Activated naive CD4-positive, alpha-beta T cell treated with anti-CD3 and anti-CD28 coated beads, Interleukin-2, amount 10 ng/mL, durations not matched to agents 7 days and 5 days (primary cell): ENCODE measurements at places on chromosomes 5 and 9.

DNA sequence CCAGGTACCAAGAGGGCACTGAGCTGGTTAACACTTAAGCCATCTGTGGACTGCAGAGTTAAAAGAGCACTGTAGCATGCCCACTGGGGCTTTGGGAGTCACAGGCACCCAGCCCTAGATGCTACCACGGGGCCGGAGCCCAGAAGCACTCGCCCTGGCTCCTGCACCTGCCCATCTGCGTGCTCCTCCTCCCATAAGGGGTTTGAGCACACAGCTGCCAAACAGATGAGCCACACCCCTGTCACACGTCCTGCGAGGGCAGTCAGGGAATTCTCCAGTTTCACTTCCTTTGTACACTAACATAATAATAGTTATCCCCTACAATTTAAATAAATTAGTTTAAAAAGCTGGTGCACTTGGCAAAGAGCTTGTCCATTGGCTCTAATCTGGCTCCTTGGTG, 4.5 kb upstream of the PCA3 start:
- no peak for DNase-seq

DNA sequence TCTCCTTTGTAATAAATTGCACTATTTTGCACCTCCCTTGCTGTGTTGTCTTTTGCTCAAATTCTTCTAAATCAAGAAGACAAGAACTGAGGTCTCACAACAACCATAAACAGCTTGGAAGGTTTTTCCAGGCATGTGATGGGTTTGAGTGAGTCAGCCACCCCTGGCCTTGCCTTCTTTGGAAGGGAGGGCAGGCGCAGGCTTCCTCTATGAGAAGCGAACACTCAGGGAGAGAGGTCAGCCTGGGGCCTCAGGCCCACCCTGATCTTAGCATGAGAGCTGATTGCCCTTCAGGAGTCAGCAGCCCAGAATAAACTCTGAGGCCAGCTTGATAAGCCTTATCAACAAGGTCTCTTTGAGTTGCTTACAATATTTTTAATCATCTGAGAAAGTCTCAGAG, 31.6 kb downstream of the S1PR3 start:
- DNase-seq = no peak

DNA sequence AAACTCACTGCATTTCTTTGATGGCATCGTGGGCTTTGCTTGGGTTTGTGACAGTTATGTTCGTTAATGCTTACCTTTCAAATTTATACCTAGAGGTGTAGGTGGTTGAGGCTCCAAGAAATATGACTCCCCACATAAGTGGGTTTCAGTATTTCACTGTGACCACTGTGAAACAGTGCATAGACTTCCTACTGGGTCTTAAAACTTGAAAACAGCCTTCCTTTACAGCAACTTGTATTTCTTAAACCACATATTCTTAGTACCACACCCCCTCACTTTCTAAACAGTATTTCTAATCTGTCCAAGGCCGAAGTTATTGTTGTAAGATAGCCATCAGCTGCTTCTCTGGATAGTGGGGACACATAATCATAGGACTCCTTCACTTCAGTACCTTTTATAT, 48.3 kb downstream of the TMEFF1 start:
- no peak for DNase-seq

DNA sequence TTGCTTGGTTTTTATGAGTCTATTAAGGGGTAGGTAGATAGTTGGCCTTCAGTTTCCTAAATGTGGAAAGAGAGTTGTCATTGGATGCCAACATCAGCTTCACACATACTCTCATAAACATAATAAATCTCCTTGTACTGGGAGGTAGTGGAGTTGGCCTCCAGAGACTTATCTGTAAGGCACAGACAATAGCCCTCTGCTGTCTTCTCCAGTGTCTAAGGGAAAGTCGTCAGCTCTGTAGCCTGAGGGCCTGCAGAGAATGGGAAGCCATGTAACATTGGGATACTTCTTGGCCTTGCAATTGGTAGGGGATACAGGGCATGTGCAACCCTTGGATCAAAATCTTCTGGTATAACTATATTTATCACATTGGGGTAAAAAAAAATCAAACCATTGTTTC, 331.9 kb upstream of the KLF9 start:
- no peak for DNase-seq

GRCh38 chr5:61924251-61924650, 381.8 kb upstream of the KIF2A start:
- DNase-seq = no peak

DNA sequence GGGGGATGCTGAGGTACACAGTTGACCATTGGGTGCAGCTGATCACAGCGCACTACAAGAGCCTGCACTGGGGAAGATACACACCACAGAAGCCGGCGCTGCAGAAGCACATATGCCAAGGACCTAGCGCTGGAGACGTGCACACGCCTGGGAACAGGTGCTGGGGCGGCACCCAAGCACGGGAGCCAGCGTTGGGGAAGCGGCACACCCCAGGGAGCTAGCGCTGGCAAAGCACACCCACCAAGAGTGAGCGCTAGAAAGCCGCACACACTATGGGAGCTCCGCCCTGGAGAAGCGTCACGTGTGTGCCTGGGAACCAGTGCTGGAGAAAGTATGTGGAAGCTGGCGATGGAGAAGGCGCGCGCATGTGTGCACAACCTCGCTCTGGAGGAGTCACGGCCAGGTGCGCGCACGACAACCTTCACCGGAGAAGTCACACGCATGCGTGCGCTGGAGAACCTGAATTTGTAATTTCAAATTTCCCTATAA, 4.5 kb downstream of the FANCC start:
- DNase-seq = no peak
